ENCODE measurements at places on chromosomes 13 and 19. TPM values are rescaled to one million over a fixed set of nuclear protein-coding genes. Genes with fewer than 3 reads are reported as not detected.

Gene SHISA2
- 5.5 TPM for total RNA-seq

Gene KANK3
- total RNA-seq: 0.94 TPM

Gene GNA15
- total RNA-seq: not detected

Gene ZNF560
- not detected for total RNA-seq

Gene CHST8
- total RNA-seq: not detected

Gene IGFL3
- 93.5 TPM for total RNA-seq

Gene FBN3
- 0.53 TPM for total RNA-seq

Gene P2RY11
- total RNA-seq: 22.8 TPM

Gene CGB8
- total RNA-seq: 15.8 TPM

Gene SGTA
- total RNA-seq: 76.1 TPM

Gene ZNF441
- total RNA-seq: not detected

Gene PEX11G
- 2.2 TPM for total RNA-seq

Gene IGFL2
- total RNA-seq: 9.8 TPM

DNA sequence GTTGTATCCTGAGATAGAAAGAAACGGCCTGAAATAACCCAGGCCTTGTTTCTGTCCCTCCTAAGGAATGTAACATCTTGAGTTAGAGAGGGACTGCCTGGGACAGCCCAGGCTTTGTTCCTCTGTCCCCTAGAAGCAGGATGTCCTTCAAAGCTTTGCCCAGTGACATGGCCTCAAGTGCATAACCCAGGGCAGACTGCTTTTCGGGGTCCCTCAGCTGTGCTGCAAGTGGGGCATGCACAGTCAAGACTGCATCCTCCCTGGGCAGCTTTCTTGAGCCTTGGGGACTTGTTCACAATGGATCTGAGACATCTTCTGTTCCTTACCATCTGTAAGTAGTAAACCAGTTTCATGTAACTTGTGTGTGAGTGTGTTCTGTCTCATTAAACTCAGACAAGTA, 7.5 kb upstream of the EPSTI1 start:
- no peak for DNase-seq

DNA sequence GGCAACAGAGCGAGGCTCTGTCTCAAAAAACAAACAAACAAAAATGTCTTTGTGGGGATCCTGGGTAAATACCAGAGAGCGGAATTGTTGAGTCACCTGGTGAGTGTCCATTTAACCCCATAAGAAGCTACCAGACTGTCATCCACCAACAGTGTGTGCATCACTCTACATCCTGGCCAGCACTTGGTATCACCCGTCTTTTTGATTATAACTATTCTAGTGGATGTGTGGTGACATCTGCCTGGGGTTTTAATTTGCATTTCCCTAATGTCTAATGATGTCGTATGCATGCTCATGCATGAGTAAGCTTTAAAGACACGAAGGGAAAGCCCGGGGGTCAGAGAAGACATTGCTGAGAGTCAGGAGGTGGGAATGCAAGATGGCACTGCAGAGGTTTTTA, 126.7 kb upstream of the MRI1 start:
- no peak for DNase-seq

DNA sequence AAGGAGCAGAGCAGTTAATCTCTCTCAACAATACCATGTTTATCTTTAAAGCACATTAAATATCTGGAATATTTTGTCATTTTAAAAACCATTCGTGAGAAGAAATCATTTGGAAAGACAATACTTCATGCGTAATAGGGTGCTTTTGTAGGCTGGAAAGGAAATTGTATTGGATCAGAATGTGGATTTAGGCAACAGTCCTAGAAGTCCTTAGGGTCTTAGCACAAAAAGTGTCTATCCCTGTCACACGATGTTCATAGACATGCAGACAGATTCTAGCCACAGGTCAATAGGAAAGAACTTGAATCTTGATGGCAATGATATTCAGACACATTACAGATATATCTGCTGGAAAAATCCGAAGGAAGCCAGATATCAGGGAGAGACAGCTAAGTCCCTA, 156.0 kb downstream of the KCTD12 start:
- DNase-seq: no peak

DNA sequence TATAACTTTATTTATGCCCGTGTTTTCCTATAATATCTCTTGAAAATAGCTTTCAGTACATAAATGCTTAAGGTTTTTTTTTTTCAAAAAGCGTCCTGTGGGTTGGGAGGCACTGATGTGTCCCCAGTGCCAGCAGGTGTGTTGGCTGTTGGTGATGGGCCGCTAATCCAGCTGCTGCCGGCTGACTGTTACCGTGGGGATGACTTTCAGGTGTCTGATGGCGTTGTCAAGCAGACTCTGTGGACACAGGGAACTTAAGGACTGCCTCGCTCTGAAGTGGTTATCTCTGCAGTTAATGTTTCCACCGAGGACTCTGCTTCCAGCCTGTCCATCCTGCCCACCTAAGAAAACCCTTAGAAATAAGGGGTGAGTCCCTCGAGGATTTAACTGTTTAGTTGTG, 94.5 kb downstream of the ANKRD10 start:
- DNase-seq: no peak

GRCh38 chr13:48437371-48437770, 24.5 kb upstream of the LPAR6 start:
- DNase-seq: peak; percentile 62

GRCh38 chr19:3944018-3944721, 11.3 kb downstream of the NMRK2 start:
- DNase-seq: no peak

- DNase-seq: no peak
These were observed at the start of gene KLK2 for GRCh38 chr19:50873056-50873455. Gene KLK2, plus strand, starts transcription at chr19:50873439. Its CDS starts 35 bp downstream, at chr19:50873474.

DNA sequence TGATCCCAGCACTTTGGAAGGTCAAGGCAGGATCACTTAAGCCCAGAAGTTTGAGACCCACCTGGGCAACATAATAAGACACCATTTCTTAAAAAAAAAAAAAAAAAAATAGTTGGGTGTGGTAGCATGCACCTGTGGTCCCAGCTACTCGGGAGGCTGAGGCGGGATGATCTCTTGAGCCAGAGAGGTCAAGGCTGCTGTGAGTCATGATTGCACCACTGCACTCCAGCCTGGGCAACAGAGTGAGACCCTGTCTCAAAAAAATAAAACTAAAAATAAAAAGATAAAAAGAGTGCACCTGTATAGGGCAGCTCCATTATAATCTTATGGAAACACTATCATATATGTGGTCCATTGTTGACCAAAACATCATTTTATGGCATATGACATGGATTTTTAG, 25.5 kb upstream of the STARD13 start:
- no peak for DNase-seq

DNA sequence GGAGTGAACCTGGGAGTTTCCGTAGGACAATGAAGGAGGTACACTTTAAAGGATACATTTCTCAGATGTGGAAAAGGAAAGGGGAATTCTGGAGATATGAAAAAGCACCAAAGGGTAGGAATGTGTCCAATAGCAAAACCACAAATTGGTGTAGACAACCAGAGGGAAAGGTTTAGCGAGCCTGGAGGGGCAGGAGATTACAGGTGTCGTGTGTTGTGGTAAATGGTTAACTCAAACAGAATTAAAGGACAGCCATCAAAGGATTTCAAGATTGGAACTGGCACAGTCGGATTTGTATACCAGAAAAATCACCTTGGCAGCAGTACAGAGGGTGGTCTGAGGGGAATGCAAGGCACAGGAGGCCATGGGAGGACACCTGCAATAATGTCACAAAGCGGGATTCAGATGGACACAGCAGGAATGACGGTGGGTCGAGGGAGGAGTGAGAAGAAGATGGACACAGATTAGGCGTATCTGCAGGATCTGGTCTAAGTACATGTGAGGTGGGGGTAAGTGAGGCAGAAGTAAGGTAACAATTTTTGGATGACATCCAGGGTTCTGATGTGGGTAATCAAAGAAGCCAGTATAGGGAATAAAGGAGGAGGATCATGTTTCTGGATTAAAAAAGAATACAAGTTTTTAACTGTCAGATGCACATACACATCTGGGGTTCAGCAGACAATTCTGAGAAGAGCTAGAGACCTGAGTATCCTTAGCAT, 361.6 kb downstream of the KLF12 start:
- DNase-seq: no peak

GRCh38 chr19:6519289-6519688, 11.5 kb upstream of the TNFSF9 start:
- peak; percentile 71 for DNase-seq

- DNase-seq: no peak
These were observed 34.4 kb upstream of the GATAD2A start for GRCh38 chr19:19371059-19371458.

- DNase-seq: no peak
These were observed 5.4 kb downstream of the NCLN start for GRCh38 chr19:3190921-3191805.

GRCh38 chr13:47289567-47289966, 392.7 kb upstream of the HTR2A start:
- DNase-seq: no peak

- DNase-seq: no peak
These were observed 173.1 kb upstream of the SOX1 start for GRCh38 chr13:111893607-111894443.

- no peak for DNase-seq
These were observed 2557.4 kb downstream of the PCDH9 start for GRCh38 chr13:64672751-64673150.

DNA sequence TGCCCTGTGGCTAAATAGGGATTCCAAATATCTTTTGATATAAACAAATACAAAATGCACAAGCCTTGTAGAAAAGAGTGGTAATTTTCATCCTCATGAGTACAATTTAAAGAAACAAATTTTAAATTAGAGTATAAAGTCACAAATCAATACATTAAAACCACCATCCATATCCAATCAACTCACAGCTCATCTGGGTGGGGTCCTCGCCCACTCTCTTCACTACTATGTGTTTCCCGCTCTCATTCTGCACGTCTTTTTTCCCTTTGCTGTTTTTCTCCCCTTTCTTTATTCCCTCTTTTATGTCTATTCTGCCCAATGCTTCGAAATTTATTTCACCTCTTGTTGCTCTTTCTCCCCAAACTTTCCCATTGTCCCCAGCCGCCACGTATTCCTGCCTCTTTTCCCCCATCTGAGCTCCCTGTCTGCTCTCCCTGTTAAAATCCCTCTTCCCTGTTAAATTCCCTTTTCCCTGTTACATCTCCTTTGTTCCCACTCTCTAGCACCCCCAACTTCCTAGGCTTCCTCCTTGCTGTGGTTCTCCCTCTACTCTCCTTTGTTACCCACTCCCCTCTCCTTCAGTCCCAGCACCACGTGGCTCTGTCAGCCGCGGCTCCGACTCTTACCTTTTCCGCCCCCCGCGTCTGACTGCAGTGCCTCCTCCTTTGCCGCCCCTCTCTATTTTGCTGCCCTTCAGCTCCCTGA, 1.3 kb downstream of the ZNF616 start:
- peak; percentile 16 for DNase-seq

GRCh38 chr19:38089440-38089839, 134.6 kb downstream of the DPF1 start:
- no peak for DNase-seq

DNA sequence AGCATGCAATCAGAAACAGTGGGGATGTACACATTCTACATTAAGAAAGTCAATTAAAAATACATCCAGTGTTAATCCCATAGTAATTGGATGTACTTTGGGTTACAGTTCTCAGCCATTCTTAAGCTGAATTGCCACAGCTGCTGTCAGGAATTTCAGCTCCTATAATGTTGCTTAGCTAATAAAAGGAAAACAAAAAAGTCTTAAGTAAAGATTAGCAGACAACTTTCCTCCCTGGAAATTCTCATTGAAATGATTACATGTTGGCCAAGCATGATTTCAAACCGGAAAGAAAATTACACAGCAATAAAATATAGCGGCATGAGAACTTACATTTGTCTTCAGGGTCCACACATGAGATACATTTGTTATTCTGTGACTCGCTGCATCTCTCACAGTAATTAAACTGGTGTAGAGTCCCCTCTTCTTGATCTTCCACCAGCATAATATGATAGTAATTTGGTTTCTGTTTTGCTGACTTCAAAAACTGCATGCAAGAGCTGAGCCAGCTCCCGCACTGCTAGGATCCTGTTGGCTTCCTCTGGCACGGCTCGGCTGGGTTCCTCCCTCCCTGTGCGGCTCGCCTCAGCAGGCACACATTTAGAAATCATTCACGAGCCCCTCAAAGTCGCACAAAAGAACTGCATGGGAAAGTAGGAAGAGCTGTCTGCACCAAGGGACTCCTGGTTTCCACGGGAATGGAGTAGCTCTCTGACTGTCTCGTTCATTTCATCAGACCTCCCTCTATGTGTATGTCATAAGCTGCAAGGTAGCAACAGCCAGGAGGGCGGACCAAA, at the start of gene HTR2A:
Gene HTR2A (minus strand): TSS at position 713 of the 797 bp plus-strand sequence. CDS start 1,147 bp downstream, outside the sequence.
- no peak for DNase-seq

DNA sequence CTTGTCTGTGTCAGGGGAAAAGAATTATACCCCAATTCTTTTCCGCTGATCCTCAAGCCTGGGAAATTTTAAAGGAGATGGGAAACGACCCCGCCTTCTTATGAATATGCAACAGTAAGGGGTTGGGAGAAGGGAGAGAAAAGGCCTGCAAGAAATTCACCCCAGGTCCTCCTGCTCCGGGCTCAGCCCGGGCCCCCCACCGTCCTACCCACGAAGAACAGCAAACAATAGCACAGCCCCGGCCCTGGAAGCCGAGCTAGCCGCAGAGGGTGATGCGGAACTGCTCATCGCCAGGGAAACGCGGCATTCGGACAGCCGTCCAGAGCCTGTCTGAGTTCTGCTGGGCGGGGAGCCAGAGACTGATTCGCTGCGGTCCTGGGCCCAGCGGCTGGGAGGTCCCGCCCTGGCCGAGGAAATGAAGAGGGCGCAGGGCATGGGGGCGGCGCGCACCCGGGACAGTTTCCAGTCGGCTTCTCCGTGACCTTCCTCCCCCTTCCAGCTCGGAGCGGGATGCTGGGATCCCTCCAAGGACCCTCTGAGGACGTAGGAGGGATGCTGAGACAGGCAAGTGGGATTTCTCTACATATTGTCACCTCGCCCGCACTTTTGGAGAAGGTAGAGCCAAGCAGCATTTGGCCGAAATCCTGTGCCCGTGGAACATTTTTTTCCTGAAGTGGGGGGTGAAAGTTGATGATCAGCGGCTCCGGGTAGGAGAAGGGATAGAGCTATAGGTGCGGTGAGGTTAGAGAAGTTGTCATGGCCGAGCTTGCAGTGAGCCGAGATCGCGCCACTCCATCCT, 82.3 kb upstream of the C1QTNF9B start:
- peak; percentile 91 for DNase-seq

- no peak for DNase-seq
These were observed 2.2 kb downstream of the SBNO2 start for GRCh38 chr19:1171755-1172352.

GRCh38 chr13:37753776-37754175, 115.8 kb downstream of the TRPC4 start:
- DNase-seq: no peak

DNA sequence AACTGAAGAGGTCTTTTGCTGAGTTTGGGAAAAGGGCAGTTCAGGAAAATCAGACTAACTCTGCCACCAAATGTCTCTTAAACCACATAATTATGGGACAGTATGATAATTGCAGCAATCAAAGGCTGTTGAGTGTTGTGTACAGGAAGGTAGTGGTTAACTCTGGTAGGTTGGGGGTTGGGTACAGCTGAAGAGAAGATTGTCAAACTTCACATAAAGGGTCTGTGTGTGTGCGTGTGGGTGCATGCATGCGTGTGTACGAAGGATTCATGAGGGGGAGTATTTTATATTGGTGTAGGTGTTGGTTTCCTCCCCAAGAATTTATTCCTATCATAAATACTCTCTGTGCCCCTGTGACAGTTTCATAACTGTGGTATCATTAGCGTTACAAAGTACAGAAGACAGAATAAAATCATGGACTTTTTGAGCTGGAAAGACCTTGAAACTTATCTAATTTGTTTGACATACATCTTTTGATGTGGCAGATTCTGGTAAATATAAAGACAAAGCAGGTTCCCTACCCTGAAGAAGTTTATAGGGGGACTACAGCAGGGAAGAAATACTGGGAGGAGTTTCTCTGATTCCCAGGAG, 94.1 kb downstream of the PCCA start:
- DNase-seq: no peak

Measured in astrocyte (in vitro differentiated cells and primary cell).